CD8-positive, alpha-beta memory T cell (primary cell): ENCODE measurements at places on chromosomes 7 and 10. TPM values are rescaled to one million over a fixed set of nuclear protein-coding genes. Genes with fewer than 3 reads are reported as not detected.

- no peak for DNase-seq
Measured at GRCh38 chr7:129652914-129653313, 41.4 kb downstream of the NRF1 start.

- no peak for DNase-seq
Measured at GRCh38 chr7:143849785-143850479, 52.0 kb downstream of the TCAF1 start.

DNA sequence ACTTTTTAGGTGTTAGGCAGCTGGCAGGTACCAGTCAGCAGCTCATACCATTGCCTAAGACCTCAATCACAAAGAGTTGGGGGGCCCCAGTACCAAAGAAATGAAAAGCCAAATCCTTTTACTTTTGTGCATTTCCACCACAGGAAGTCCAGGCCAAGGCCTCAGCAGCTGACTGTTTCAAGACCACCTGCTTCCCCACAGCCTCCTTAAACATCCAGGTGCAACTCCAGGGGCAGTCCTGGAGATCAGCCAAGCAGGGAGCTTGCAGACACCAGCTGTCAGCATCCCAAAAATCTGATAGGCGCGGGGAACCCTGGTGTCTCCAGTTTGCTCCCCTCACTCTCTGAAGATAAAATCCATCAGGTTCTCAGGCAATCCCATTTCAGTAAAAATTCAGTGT, 91.5 kb upstream of the EFCAB10 start:
- DNase-seq: no peak

DNA sequence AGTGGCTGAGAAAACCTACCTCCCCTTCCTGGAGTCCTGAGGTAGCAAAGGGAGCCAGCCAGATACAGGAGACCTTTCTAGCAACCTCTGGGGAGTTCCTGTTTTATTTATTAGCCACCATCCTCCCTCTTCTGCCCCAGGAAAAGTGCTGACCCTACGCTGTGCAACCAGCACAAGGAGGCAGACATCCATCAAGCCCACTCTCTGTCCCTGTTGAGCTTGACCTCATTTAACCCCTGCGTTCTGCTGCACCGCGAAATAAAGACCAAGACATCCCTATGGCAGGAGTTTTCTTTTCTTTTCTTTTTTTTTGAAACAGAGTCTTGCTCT, 25.3 kb upstream of the ANKRD2 start:
- no peak for DNase-seq

- no peak for DNase-seq
Measured at GRCh38 chr7:50803359-50804337, 21.0 kb upstream of the GRB10 start.

DNA sequence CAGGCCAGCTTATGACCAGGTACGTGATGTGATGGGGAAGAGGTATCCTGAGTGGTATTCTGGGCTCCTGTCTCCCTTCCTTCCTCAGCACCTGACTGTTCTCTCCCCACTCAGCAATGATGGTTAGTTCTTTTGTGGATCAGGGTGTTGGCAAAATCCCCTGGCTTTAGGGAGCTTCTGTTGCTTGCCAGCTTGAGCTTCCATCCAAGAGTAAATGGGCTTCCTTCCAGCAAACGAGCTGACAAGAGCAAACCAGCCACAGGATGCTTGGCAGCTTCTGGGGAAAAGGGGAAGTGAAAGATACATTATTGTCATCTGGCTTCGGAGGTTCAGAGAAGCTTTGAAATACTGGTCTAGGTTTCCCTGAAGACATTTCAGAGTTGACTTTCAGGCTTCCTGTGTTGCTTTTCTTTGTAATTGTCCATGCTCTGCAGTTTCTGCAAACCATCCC, 5.2 kb downstream of the DUSP5 start:
- DNase-seq: no peak

GRCh38 chr10:91983416-91983815, 59.8 kb downstream of the BTAF1 start:
- no peak for DNase-seq

DNA sequence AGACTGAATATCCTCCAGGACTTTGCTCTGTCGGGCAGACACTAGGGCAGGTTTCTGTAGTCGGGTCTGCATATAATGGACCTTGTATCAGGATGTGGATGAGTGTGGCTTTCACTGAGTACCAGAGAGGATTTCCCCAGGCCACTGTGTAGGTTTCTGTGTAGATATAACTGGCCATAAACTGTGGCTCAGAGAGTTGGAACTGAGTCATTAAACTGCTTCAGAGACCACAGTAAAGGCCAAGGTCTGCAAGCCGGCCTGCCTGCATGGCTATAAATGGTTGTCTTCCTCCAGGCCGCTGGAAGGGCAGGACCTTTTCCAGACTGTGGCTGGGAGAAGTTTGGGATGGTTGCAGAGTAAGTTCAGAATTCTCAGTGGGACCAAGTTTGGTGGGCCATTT, 16.9 kb downstream of the ZNF92 start:
- no peak for DNase-seq

DNA sequence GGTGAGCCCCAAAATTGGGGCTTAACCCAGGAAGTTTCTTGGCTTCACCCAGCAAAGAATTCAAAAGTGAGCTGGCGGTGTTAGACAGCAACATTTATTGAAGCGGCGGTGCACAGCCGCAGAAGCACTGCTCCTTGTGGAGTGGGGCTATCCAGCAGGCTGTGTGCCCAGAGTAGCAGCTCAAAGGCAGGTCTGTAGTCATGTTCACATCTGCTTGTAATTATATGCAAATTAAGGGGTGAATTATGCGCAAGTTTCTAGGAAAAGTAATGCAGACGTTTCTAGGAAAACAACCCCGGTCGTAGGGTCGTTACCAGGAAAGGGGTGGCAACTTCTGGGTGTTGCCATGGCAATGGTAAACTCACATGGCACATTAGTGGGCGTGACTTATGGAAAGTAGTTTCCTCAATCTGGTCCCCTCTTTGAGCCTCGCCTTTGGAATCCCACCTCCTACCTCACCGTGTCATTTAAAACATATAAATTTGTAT, 13.7 kb upstream of the KBTBD2 start:
- DNase-seq: peak; percentile 79

- DNase-seq: no peak
Measured at GRCh38 chr7:90892213-90892612, 296.1 kb downstream of the CDK14 start.

DNA sequence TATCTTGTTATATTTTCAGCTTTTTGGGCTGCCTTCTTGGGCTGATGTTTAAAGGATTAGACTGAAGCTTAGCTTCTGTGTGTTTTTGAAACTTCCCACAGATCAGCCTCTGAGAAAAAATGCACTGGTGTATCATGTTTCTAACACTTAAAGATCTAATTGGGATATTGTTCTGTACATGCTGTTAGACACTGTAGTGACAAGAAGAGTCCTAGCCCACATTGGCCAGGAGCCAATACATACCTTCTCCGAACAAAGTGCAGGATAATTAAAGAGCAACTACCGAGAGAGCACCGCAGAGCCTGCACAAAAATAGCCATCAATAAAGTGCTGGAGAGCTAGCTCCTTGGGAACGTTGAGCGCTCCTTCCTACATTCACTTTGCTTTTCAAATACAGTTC, 289.4 kb upstream of the SP8 start:
- no peak for DNase-seq

DNA sequence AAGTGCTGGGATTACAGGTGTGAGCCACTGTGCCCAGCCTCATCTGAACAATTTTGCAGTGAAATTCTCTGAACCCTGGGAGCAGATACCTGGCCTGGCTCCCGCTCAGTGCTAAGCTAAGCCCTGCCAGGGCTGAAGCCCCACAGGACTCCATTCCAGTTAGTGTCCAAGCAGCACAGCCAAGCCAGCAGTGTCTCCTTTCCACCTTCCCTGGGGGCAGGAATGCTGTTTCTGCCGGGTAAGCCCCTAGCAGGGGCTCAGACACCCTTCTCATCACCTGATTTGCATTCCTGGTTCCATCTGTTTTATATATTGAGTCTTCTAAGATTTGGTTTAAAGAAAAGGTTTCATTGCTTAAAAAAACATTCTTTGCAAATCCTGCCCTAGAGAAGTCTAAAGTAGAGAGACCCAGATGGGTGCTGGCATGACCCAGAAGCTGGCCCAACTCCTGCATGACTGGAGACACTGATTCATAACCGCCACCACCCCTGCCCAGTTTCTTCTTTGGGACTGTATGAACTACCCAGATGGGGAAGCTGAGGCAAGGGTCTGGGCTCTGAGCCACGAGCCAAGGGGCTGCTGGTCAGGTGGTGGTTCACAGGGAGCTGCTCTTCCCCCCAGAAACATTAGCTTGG, 14.0 kb downstream of the SLC13A4 start:
- DNase-seq: no peak

GRCh38 chr7:70699271-70699670, 432.7 kb upstream of the GALNT17 start:
- no peak for DNase-seq

DNA sequence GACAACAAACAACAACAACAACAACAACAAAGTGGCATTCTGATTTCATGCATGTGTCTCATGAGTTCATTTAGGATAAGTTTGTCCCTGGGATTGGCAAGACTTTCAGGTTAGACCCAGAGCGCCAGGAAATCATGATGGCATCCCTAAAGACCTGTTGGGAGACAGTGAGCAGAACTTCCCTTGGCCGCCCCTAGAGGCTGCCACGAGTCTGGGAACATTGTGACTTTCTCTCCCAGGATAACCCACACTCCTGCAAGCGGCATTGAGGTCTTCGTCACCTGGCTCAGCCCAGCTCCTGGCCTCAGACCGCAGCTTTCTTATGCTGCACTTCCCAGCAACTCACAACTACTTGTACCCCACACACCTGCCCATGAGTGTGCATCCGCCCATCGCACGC, 80.5 kb upstream of the RNF32 start:
- DNase-seq: no peak

GRCh38 chr10:110003524-110003885, 4.3 kb upstream of the ADD3 start:
- no peak for DNase-seq

GRCh38 chr10:70350501-70350900, 31.9 kb downstream of the LRRC20 start:
- no peak for DNase-seq

The PON3 gene
- not detected for total RNA-seq

The TMEM273 gene
- 60.2 TPM for total RNA-seq

The PLXNA4 gene
- total RNA-seq: not detected

The CPA1 gene
- not detected for total RNA-seq

The EBLN1 gene
- total RNA-seq: not detected

The GIMAP8 gene
- total RNA-seq: 11.8 TPM

The LRRD1 gene
- not detected for total RNA-seq

The FAM25G gene
- total RNA-seq: not detected

The IFT22 gene
- 13.4 TPM for total RNA-seq
